Omental fat pad (tissue), 4 donors: ENCODE measurements at places on chromosomes 2 and 18. TPM values are rescaled to one million over a fixed set of nuclear protein-coding genes. Genes with fewer than 3 reads are reported as not detected.

ONECUT2 gene
- 0.06 TPM for total RNA-seq

DNA sequence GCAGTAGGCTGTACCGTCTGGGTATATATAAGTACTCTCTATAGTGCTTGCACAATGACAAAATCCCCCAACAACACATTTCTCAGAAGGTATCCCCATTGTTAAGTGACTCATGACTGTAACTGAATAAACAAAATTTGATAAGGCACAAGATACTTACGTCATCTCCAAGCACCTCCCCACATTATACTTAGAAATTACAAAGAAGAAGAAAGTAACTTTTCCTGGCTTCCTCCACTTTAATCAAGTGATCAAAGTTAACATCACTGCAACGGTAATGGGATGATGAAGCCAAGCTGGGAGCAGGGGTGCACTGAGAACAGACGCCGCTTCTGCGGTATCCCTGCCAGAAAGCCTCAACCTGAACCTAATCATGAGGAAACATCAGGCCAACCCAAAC lies 9.7 kb downstream of the TNS1 start:
- no peak for DNase-seq

DNA sequence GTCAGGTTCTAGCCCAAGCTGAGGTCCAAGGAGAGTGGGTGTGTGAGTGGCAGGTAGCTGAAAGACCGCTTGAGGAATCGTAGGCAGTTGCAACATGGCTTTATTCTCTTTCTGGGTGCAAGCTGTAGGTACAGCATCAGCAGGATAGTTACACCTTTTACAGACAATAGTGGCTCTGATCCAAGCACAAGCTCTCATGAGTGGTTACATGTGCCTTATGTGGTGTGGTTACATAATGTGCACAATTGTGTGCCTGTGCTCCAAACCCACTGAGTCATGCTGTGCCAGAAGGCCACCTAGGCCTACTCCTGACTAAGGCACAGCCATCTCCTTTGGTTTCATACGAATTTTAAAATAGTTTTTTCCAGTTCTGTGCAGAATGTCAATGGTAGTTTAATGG lies 227.6 kb downstream of the SATB2 start:
- no peak for DNase-seq

PARD3B gene
- 29.2 TPM for total RNA-seq

DNA sequence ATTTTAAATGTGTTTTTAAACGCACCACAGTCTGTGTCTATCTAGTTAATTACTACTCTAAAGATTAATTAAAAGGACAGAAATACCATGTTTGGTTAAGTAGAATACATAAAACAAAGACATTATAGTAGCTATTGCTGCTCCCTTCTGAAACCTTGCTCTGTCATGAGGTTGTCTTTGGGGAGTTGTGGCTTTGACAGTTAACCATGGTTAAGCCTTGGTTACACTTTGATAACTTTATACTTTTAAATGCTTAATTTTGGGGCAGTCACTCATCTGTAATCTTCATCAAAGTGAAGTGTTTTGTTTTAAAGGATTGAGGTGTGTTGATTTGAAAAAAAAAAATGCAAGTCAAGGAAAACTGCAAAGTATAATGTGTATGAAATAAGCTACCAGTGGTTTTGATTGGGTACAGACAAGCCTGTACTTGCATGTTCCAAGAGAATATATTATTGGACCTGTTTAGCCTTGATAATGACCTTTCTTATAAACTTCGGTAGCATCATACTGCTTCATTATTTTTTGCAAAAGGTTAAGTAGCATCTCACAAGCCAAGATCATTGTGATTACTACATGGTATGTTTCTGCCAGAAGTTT lies 29.8 kb upstream of the TBR1 start:
- DNase-seq = no peak

- no peak for DNase-seq
Measured at GRCh38 chr2:233074106-233074505, 14.0 kb downstream of the INPP5D start.

GRCh38 chr2:161983331-161983651 lies 90.7 kb downstream of the DPP4 start:
- DNase-seq = no peak

GRCh38 chr18:32623563-32623962 lies 149.3 kb downstream of the KLHL14 start:
- DNase-seq = no peak

KLHL30 gene
- 0.28 TPM for total RNA-seq

DCDC2C gene
- not detected for total RNA-seq

DNA sequence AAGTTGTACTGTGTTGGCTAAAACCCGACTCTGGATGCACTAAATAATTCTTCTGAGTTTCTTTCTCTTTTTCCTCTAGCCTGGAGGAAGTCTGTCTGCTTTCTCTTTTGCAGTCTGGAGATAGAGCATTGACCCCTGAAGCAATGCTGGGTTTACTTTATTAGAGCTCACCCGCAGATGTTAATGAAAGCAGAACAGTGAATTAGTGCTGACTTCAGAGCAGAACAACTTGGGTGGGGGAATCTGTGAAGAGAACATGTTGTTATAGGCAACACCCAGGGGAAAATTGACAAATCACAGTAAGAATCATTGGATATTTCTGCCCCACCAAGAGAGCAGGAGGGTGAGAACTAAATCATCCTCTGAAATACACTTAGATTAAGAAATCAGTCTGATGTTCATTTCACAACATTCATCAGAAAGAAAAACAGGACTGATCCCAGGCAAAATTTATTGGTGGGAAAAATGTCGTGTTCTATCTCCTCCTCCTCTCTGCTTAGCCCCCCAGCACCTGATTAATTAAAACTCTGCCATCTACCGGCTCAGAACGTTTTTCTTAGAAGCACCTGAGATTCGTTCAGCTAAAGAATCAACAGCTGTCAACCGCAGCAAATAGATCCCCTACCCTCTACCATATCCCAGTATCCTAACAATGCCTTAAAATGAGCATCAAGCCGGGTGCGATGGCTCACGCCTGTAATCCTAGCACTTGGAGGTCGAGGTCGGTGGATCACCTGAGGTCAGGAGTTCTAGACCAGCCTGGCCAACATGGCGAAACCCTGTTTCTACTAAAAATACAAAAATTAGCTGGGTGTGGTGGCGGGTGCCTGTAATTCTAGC lies 165.1 kb downstream of the FMNL2 start:
- DNase-seq = no peak

DNA sequence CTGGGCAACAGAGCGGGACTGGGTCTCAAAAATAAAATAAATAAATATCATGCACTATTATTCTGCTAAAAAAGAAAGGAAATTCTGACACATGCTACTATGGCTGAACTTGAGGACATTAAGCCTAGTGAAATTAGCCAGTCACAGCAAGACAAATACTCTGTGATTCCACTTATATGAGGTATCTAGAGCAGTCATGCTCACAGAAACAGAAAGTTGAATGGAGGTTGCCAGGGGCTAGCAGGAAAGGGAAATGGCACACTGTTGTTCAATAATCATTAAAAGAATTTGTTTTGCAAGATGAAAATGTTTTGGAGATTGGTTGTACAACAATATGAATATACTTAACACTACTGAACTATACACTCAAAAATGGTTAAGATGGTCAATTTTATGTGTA lies 60.8 kb downstream of the NCKAP1 start:
- DNase-seq = no peak

- no peak for DNase-seq
Measured at GRCh38 chr18:3059272-3059671, 46.3 kb upstream of the LPIN2 start.

RAX gene
- total RNA-seq = not detected

GRCh38 chr18:57807336-57808117 lies 4.4 kb upstream of the ATP8B1 start:
- DNase-seq = no peak

DNA sequence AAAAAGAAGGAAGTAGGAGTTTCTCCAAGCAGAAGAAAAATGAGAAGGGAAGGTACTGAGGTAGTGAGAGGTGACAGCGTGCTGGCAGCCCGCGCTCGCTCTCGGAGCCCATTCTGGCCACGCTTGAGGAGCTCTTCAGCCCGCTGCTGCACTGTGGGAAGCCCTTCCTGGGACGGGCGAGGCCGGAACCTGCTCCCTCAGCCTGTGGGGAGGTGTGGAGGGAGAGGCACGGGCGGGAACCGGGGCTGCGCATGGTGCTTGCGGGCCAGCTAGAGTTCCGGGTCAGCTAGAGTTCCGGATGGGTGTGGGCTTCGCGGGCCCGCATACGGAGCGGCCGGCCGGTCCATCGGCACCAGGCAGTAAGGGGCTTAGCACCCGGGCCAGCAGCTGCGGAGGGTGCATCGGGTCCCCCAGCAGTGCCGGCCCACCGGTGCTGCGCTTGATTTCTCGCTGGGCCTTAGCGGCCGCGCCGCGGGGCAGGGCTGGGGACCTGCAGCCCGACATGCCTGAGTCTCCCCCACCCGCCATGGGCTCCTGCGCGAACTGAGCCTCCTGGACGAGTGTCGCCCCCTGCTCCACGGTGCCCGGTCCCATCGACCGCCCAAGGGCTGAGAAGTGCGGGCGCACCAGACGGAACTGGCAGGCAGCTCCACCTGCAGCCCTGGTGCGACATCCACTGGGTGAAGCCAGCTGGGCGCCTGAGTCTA lies 11.1 kb upstream of the CYS1 start:
- DNase-seq = no peak

CCDC148 gene
- not detected for total RNA-seq

- DNase-seq = no peak
Measured at GRCh38 chr2:36214691-36215090, 140.9 kb upstream of the CRIM1 start.

HOXD4 gene
- 1.3 TPM for total RNA-seq

RAB6C gene
- total RNA-seq = not detected

- DNase-seq = no peak
Measured at GRCh38 chr2:86048888-86049287, 56.8 kb downstream of the POLR1A start.

BCL11A gene
- total RNA-seq = 0.28 TPM

- no peak for DNase-seq
Measured at GRCh38 chr2:142100970-142101369, 29.8 kb downstream of the LRP1B start.

DNA sequence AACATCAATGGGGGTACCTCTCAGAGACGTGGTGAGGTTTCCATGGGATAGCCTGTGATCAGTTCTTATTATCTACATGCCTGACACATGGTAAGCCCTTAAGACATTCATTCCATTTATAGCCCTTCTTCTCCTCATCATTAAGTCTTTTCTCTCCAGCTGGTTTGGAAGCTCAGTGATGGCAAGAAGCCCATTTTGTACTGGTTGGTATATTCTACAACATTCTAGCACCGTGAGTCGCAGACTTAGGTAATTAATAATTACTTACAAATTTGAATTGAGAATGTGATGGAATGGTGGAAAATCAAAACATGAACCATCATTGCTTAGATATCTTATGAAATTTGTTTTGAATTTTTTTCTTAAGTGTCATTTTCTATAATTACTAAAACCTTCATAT lies 472.6 kb downstream of the DLGAP1 start:
- DNase-seq = no peak

DNA sequence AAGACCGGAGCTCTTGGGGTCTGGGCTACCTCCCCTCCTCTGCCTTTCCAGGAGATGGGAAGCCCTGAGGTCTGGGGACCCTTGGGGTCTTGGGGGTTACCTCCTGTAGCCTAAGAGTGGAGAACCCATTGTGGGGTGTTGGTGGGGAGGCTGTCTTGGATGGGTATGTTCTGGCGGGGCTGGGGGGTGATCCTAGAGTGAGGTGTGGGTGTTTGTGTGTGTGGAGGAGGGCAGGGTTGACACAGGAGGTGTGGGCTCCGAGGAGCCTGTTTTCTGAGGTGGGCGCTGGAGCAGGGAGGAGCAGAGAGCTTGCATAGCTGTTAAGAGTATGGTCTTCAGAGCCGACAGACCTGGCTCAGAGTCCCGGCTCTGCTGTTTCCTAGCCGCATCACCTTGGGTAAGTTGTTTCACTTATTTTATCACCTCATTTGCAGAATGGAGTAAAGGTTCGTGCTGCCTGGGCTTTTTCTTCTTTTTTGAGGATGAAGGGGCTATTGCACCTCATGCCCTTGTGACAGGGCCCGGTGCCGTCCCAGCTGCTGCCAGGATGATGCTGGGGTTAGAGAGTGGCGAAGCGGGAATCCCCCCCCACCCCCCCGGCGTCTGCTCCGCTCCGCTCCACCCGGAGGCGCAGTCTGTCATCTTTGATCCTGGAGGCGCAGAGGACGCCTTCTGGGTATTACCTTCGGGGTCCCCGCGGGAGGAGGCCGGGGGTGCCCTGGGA lies 17.2 kb downstream of the TET3 start:
- DNase-seq = no peak

GRCh38 chr2:216188559-216188850 lies 79.4 kb downstream of the XRCC5 start:
- no peak for DNase-seq

DNA sequence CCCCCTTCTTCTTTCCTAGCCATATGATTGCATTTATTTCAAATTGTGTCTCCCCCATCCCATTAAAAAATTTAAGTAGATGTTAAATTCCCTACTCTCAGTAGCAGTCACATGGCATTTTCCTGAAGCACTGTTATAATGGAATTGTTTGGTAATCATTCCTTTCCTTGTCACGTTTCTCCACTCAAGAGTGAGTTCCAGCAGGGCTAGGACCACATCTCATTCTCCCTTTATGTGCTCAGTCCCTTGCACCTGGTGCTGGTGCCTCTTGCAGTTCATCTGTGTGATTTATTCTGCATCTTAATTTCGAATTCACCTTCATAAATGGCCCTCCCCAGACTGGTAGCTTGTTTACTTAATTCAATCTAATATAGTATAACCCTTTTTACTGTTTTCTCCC lies 70.3 kb upstream of the NOSTRIN start:
- no peak for DNase-seq

DNA sequence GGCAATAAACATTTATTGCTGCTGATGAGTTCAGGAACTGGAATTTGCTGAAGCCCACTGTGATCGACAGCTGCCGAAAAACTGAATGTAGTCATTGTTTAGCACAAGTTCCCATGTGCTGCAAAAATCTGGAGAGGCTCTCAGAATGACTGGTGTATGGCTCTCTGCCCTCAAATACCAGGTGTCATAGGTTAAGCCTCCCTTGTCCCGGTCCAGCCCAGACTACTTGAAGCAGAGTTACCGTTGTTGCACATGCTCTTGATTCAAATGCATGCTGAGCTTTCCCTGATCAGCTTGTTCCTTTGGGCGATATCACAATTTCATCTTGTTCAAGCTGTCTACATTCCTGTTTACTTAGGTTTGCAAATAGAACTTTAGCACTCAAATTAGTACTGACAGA lies 625.2 kb downstream of the CPS1 start:
- DNase-seq = no peak

SCN1A gene
- not detected for total RNA-seq

GRCh38 chr2:10007921-10008808 lies 35.2 kb upstream of the KLF11 start:
- DNase-seq = no peak

ARL5A gene
- total RNA-seq = 44.2 TPM

DNA sequence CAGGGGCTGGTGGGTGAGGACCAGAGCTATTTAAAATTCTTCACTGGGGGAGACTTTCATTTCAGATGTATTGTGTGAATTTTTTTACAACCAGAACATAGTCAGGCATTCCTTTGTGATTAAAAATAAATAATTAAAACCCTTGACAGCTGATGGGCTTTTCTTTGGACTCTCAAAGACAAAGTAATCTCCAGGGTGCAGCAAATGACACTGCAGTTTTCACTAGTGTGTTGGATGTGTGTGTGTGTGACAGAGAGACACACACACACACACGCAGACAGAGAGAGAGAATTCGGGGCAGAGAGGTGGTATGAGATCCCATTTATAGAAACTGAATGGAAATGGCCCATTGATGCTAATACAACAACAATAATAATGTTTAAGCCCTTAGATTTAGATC lies 10.3 kb upstream of the GALNT14 start:
- no peak for DNase-seq
